ENCODE measurements at places on chromosomes 2 and 18.

GRCh38 chr18:39305766-39306165, 1740.2 kb upstream of the CELF4 start:
- DNase-seq = no peak

GRCh38 chr2:226873051-226873620, 37.3 kb downstream of the RHBDD1 start:
- DNase-seq = no peak

GRCh38 chr2:229713371-229714079, 830 bp downstream of the DNER start:
- no peak for DNase-seq

DNA sequence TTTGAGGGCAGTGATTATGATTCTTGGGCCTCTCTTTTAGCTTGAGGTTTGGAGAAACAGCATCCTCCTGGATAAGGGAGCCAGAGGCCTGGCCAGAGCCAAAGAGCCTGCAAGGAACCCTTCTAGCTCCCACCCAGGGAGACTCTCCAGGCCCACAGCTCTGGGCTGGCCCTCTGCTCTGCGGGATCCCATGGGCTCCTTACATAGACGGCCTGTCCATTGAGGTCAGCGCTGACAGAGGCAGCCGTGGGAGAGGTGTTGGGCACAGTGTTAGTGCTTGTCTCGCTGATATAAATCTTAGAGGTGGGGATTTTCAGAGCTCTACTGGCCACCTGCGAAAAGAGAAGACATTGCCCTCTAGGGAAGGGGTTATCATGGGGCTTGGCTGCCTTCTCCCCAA, 67.2 kb downstream of the XDH start:
- no peak for DNase-seq

DNA sequence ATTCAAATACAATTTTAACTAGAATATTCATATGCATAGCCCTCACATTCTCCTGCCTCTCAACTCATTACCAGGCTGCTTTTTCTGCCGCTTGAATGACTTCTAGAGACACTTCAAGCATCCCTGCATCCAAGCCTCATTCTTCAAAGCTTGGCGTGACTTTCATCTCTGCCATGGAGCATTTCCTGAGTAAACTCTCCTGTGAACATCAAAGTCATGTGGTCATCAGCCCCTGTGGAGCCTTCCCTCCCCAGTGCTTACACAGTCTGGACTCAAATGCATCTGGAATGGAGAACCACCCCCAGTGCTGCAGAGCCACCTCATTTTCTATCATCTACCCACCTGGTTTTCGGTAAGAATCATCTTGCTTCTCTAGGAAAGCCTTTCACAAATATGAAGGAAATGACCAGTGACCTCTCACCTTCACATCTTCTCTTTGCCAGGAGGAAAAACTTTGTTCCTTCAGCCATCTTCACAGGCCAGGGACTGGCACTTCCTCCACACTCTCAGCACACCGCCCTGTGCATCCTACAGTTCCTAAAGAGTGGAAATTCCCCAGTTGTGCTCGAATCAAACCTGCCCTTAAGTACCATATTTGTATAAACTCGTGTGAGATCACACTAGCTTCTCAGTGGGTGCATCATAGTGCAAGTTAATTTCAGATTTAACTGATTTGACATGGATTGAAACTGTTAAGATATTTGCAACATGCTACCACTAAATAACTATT, 116.4 kb downstream of the COL6A3 start:
- DNase-seq = no peak

- DNase-seq = no peak
Measured at GRCh38 chr2:9548506-9548905, 7.1 kb downstream of the ADAM17 start.

DNA sequence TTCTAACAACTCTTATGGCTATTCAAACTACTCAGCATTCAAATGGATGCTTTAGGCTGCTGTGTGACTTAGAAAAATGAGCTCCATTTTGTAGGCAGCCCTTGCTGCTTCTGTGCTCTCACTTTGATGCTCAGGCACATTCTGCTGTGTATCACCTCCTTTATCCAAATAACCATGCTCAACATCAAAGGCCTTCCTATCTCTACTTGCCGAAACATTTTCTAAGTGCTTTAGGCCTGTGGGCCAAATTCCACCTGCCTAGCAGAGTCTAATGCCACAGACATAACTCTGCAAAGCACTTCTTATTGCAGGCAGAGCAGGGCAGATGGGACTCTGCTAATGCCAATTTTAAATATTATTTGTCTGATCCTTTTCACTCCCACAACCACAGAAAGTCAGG, 397.4 kb downstream of the RND3 start:
- DNase-seq = no peak

DNA sequence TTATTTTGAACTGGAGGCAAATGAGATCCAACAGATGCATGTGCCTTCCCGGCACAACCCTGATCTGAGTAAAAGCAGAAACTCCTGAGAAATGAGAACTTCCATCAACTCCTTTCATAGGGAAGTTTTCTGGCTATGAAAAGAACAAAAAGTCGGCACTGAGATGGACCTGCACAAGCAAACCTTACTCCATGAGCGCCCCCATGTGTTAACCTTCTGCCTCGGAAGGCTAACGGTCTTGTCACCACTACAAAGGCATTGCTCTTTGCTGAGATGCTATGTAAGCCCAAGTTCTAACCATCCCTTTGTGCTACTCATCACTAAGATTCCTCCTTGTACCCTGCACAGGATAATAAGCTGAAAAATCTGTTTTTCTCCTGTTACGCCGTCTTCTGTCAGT, 57.3 kb upstream of the SULT1C3 start:
- no peak for DNase-seq

- DNase-seq = no peak
Measured at GRCh38 chr2:68188831-68189230, 31.1 kb downstream of the PNO1 start.

- DNase-seq = no peak
Measured at GRCh38 chr2:69381337-69381737, 5.7 kb downstream of the GFPT1 start.

- DNase-seq = no peak
Measured at GRCh38 chr2:77155511-77155910, 366.7 kb downstream of the LRRTM4 start.

GRCh38 chr18:13376841-13377351, 158.3 kb downstream of the LDLRAD4 start:
- peak; percentile 42 for DNase-seq

GRCh38 chr2:201404699-201405280, 46.5 kb downstream of the TRAK2 start:
- no peak for DNase-seq

- DNase-seq = no peak
Measured at GRCh38 chr18:23859466-23860336, 154.9 kb upstream of the TTC39C start.

- DNase-seq = no peak
Measured at GRCh38 chr2:107595749-107596148, 230.9 kb upstream of the RGPD4 start.

DNA sequence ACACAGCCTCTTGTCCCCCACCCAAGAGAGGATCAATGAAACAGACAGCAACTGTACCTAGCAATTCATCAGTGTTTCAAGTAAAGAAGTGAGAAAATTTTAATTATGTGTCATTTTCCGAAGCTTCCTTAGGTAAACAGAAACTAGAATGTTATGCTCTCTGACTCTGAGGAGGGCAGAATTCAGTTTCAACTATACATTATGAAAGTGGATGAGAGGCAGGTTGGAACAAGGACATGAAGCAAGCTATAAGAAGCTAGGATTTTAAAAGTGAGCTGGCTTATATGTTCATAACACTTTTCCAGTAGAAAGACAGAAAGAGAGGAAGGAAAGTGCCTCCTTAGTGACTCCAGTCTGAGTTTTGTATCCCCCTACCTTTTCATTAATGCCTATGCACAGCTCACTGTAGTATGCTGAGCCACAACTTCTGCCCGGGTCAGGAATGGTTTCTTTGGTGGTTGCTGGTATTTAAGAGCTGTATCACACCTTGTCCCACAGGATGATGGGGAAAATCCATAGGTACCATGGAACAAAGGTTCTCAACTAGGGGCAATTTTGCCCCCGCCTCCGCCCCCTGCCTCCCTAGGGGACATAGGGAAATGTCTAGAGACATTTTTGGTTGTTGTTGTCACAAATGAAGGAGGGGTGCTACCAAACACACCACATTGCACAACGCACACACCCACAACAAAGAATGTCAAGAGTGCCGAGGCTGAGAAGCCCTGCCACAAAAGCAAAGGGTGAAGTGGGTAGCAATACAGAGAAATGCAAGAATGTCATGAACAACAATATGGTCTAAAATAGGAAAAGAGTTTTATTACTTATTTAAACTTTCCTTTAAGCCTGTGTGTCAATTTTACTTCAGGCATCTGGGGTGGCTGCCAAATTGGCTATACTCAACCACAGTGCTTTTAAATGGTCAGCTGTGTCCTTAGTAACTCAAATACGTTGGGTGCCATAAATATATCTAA, 161.0 kb upstream of the ZFP36L2 start:
- no peak for DNase-seq

DNA sequence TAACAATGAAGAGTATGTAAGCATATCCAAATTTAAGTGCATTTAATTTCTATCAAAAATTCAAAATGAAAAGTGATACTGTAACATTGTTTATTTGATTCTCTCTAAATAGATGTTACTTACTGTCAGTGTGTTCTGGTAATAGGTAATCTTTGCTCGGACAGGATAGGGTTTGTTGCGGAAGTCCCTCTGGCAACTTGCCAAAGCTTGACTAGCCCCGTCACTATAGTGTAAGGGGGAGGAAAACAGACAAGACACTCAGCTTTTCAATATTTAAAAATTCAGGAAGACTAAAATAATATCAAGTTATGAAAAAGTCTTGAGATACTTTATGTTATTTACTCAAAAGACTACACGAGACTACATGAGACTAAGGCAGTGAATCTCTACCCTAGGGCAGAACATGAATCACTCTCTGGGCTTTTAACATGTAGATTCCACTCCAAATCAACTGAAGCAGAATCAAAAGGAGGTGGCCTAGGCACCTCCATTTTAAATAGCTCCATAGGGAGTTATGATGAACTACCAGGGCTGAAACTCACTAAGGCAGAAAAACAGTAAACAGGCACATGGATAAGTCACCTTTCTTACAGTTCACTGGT, 5.9 kb downstream of the LMAN1 start:
- no peak for DNase-seq

GRCh38 chr2:171895786-171896185, 1.7 kb upstream of the SLC25A12 start:
- no peak for DNase-seq

GRCh38 chr2:230312638-230313037, 14.4 kb upstream of the SP140L start:
- no peak for DNase-seq

DNA sequence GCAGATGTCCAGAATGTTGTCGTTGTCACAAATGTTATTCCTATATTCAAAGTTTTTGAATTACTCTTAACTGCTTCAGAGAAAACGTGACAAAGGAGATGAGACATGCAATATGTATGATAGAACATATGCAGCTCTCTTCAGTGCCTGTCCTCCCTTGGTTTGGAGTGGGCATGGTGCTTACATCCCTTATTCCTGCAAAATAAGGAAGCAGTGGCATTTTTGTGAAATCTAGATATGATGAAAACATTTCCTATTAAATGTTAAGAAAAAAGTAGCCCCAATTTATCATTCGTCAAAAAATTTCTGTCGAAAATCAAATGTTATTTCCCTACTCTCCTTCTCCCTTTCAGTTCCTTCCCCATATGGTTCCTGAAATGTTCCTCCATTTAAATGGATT, 457.5 kb upstream of the FANCL start:
- no peak for DNase-seq

GRCh38 chr2:178327516-178327915, 123.5 kb downstream of the PRKRA start:
- no peak for DNase-seq

GRCh38 chr2:11239666-11240462, 84.6 kb downstream of the SLC66A3 start:
- DNase-seq = no peak

DNA sequence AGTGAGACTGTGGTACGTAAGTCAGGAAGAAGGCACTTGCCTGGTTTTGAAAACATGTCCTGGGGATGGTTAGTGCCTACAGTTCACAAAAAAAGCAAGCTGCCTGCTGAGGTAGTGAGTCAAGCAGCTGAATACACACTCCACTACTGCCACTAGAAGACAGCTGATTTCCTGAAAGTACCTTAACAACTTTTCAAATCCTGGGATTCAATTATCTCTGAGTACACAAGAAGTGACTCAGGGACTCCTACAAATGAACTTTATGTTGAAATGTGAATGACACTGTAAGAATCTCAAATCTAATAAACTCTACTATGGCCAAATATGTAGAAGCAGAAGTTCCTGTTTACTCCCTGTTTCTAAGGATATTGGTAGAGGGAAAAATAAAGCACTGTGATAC, 58.0 kb upstream of the ARL5A start:
- no peak for DNase-seq

GRCh38 chr2:13114391-13114790, 397.7 kb downstream of the TRIB2 start:
- DNase-seq = no peak

DNA sequence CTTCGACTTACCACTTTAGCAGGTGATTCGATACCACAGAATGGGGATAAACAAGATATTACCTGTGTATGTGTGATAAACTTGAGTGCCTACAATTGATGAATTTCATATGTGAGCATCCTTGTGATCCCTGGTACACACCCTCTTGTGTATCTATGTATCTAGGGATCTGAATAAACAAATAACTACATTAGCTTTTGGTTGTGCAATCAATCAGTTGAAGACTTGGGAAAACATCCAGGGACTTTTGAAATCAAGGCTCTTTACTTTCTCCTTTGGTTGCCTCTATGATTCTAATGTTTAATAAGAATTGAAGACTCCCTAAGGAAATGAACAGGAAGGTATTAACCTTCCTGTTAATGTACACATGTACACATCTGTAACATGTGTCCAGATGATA, 97.3 kb upstream of the DCC start:
- DNase-seq = no peak

- no peak for DNase-seq
Measured at GRCh38 chr2:195595825-195596224, 61.2 kb upstream of the SLC39A10 start.

- DNase-seq = no peak
Measured at GRCh38 chr2:43110442-43110871, 115.9 kb downstream of the ZFP36L2 start.

GRCh38 chr2:189683348-189683747, 8.9 kb downstream of the ANKAR start:
- no peak for DNase-seq

GRCh38 chr2:43039376-43040080, 186.9 kb downstream of the ZFP36L2 start:
- no peak for DNase-seq

GRCh38 chr2:40097691-40098385, 318.8 kb upstream of the THUMPD2 start:
- no peak for DNase-seq

GRCh38 chr2:232455426-232456255, at the start of gene ALPI:
Gene ALPI, plus strand, starts transcription at chr2:232456153. Its CDS starts 47 bp downstream, at chr2:232456200.
- no peak for DNase-seq

DNA sequence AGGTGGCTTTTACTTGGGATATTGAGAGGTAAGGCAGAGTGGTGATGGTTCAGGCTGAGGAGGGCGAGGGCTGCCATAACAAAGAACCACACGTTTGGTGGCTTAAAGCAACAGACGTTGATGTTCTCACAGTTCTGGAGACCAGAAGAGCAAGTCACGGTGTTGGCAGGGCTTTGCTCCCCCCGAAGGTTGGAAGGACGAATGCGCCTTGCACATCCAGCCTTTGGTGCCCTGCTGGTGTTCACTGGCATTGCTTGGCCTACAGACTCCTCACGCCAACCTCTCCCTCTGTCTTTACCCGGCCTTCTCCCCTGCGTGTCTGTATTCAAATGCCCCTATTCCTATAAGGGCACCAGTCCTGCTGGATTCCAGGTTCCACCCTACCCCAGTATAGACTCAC, 125.4 kb downstream of the TPO start:
- no peak for DNase-seq
